ENCODE measurements at places on chromosomes 11 and 22.

DNA sequence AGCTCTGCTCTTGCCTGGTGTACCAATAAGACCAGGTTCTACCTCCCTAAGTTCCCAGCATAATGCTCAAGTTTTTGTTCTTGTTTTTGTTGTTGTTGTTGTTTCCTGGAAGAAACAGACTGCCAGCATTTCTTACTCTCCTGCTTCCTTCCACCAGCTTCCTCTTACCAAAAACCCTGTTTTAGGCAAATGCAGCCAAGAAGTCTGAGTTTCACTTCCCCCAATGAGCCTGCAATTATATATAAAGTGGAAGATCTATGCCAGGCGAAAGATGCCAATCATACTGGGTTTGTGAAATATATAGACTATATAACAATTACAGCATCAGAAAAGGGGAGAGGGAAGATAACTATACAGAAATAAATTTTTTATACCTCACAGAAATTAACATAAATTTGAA, 931.5 kb upstream of the FAT3 start:
- DNase-seq = no peak

GRCh38 chr11:19632499-19632834, 80.2 kb upstream of the NAV2 start:
- no peak for DNase-seq

- no peak for DNase-seq
Observed at GRCh38 chr11:94803491-94803890, 35.3 kb downstream of the AMOTL1 start.

DNA sequence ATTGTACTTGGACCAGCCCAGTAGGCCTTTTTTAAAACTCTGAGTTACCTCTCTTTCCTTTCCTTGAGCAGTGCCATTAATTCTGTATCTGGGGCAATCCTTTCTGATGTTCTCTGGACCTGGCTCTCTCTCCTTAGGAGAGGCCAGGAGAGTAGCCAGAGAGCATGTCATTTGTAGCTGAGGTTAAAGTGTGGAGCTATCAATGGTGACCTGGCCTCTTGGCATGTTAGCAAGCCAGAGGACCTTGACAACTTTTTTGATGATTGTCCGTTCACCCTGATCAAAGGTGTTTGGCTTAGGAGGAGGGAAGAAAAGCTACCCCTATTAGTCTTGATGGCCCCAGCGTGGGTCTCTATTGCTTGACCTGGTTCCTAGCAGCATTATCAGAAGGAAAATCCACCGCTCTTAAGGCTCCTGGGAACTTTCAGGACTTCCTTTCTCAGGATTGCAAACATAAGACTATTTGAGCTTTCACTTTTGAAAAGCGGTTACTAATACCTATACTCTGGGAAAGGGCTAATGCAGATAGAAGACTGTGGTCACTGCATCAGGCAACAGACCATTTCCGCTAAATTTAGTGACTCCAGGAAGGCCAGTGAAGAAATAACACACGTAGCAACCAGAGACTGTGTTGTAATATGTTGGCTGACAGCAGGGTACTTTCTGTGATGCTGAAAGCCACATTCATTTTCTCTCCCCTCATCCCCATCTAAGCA, 18.2 kb downstream of the LIMK2 start:
- DNase-seq = no peak

GRCh38 chr11:107801641-107802040, 56.9 kb downstream of the SLC35F2 start:
- DNase-seq = no peak

GRCh38 chr11:132817387-132817786, 714.9 kb downstream of the OPCML start:
- no peak for DNase-seq

DNA sequence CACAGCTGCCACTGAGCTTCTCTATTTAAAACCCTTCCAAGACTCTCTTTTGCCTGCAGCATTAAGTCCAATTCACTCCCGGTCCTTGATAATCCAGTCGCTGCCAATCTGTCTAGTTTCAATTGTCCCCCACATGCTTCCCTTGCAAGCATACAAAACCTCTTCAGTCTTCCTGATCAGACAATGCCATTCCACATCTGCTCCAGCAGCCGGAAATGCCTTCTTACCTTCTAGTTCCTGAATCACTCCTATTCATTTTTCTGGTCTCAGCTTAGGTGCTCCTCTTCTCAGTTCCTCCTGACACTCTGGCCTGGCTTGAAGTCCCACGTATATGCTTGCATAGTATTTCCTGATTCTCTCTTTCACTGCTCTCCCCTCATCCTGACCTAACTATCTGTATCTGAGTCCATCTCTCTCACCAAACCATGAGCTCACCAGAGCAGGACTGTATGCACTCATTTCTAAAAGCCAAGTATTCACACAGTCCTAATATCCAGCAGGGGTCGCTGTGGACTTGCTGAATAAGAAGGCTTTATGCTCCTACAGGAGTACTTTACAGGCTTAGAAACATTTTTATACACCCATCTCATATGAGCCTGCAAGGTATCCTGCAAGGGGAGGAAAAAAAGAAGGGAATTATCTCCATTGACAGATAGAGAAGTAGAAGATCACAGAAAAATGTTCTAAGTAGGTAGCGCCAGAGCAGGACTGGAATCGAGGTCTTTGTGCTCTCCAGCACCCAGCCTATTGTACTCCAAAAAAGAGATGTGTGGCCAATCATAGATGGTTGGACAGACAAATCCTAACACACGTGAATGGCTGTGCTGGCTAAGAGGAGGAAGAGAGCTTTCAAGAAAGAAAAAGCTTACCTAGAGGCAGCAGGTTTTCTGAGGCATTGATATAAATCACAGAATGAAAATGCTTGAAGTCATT, 19.2 kb downstream of the XRRA1 start:
- DNase-seq = peak; percentile 62

- DNase-seq = no peak
Observed at GRCh38 chr11:12478743-12479142, 101.4 kb downstream of the PARVA start.

DNA sequence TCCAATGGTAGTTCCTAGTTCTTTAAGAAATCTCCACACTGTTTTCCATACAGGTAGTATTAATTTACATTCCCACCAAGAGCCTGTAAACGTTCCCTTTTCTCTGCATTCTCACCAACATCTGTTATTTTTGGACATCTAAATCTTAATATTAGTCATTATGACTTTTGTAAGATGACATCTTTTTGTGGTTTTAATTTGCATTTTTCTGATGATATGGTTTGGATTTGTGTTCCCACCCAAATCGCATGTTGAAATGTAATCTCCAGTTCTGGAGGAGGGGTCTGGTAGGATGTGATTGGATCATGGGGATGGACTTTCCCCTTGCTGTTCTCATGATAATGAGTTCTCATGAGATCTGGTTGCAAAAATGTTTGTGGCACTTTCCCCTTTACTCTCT, 89.0 kb downstream of the MUC15 start:
- no peak for DNase-seq
